D341Med (cell line): ENCODE measurements at places on chromosomes 12 and 14.
A peak's percentile ranks its signal among the peaks of the same experiment; 100 is the strongest.

- DNase-seq, result peak; percentile 51
Measured at GRCh38 chr14:65261946-65262345, 150.6 kb upstream of the FUT8 start.

DNA sequence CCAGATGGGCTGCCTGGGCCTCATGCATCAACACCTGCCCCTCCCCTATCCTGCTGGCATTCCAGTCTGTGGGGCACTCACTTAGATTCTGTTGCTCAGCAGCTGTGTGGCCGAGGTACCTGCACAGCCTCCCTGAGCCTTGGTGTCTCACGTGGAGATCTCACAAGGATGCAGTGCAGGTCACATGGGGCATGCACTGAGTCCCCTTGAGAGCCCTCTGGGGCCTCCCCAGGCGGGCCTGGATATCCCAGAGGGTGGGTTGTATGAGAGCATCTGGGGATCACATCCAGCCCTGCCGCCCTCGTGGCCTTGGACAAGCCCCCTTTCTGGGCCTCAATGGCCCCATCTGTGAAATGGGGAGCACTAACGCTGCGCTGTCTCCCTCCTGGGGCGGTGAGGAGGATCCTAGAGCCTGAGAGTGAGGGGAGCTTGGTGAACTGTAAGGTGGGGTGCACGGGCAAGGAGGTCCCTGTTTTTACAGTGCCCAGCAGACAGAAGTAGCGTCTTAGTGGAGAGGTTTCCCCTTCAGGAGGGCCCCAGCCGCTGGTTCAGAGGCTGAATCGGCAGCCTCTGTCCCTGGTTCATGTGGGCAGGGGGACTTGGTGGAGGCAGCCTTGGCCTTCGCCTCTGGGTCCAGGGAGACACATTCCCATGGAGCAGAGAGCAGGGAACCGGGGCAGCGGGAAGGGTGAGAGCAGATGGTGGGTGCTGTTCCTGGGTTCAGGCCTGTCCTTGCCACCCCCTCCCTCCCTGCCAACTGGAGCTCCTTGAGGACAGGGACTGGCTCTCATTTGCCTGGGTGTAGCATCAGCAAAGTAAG is 791 bp upstream of the SLC25A47 start:
- no peak for DNase-seq

DNA sequence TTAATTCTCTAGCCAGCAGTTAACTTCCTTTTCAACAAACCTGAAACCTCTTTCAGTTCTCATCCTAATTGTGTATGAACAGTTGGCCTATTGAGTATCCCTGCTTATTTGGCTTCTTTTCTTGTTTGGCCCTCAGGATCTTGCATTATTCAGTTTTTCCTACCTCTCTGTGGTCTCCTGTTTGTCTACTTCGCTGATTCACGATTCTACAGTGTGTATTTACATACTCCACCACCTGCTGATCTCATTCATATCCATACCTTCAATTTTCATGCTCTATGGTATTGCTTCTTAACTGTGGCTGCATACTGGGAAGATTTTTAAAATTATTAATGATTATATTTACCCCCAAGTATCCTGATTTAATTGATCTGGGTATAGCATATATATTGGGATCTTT is 56.4 kb downstream of the RASSF9 start:
- no peak for DNase-seq

GRCh38 chr12:104583301-104583700 is 126.6 kb downstream of the CHST11 start:
- DNase-seq, result no peak

GRCh38 chr12:130596241-130596640 is 119.9 kb downstream of the RIMBP2 start:
- DNase-seq, result no peak

- peak; percentile 60 for DNase-seq
Measured at GRCh38 chr12:128586451-128587029, 237.2 kb downstream of the SLC15A4 start.

DNA sequence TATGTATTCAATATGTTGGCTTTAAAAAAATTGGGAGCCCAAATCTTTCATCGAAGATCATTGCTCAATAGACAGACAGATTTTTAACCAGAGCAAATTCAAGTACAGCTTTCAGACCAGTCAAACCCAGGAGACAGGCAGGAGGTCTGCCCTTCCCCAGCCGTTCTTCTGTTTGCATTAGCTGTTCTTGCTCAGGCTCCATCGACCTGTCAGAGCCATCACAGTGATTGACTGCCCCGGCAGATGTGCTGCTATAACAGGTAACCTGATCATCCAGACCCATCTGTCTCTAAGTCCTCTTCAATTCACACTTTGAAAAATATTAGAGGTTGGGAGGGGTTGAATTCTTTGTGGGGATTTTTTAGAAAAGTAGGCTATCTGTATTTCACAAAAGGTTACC is 453.5 kb downstream of the FOXG1 start:
- DNase-seq, result peak; percentile 10

- no peak for DNase-seq
Measured at GRCh38 chr12:93483151-93483807, 16.0 kb downstream of the MRPL42 start.
